ENCODE measurements at places on chromosomes 3 and 15.

- no peak for DNase-seq
Measured at GRCh38 chr3:72907131-72907711, 19.4 kb downstream of the GXYLT2 start.

- DNase-seq: no peak
Measured at GRCh38 chr3:51948016-51948580, 5.9 kb downstream of the PARP3 start.

GRCh38 chr15:40366457-40367370, 8.7 kb downstream of the DISP2 start:
- DNase-seq: no peak

DNA sequence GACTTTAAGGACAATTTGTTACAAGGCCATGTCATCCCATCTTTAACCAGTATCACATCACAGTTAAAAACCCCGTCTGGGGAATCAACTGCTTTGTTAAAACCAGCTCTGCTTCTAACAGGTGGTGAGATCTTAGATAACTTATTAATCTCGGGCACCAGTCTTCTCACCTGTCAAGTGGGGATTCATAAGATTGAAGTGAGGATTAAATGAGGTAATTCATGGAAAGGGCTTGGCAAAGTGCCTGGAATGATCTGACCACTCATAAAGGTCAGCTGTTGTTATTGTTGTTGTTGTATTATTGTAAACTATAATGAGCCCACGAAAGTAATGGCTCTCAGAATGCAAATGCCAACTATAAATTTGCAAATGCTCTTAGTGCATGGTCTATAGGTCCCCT, 30.1 kb upstream of the SLC24A5 start:
- no peak for DNase-seq

DNA sequence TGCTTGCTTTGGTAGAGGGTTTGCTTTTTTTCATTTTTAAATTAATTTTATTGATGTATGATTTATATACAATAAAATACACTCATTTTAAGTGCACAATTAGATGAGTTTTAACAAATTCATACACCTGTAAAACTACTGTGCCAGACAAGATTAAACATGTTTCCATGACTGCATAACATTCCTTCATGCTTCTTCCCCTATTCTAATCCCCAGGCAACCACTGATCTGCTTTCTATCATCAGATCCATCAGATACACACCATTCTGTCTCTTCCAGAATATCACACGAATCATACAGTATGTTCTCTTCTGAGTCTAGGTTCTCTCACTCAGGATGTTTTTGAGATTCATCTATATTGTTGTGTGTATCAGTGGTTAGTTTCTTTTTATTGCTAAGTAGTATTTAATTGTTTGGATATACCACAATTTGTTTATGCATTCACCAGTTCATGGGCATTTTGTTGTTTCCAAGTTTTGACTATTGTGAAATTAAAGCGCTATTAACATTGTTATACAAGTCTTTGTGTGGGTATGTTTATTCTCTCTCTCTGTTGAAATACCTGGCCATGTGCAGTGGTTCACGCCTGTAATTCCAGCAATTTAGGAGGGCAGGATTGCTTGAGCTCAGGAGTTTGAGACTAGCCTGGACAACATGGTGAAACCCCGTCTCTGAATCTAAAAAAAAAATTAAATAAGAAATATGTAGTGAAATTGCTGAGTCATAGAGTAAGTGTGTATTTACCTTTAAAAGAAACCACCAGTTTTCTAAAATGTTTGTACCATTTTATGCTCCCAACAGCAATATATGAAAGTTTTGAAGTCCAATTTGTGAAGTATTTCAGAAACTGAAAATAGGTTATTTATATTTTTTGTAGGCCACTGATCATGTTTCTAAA, 7.0 kb upstream of the TFG start:
- DNase-seq: peak; percentile 44

GRCh38 chr3:64300790-64301423, 75.6 kb upstream of the PRICKLE2 start:
- no peak for DNase-seq

- peak; percentile 50 for DNase-seq
Measured at GRCh38 chr3:194135516-194135805, 487 bp upstream of the HES1 start.

DNA sequence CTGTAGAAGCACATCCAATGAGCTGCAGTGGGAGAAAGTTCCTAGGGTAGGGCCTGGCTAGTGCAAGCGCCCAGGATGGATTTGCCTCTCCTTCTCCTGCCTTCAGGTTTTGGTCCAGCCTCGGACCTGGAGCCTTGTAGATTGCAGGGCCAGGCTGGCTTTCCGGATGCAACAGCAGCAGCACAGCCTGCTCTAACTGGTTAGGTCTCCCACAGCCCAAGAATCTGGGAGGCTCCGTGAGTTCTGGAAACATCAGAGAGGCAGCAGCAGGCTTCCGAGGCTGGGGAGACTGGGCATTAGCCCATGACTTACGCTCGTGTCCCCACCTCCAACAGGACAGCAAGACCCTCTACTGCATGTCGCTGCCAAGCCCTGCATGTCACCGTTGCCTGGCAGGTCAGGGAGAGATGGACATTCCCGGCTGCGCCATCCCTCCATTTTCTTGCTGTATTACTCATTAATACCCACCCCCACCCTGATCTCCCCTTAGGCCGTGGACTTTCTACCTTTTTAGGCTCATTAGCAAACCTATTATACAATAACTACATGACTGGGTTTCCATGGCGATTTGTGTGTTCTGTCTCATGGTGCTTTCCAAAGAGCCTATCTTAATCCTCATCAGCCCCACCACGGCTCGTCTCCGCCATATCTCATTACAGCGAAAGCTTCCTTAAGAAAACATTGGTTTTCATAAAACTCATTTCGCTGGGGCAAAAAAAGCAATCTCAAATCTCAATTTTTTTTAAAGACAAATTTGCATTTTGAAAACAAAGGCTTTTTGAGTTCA, 40.9 kb upstream of the RGMA start:
- DNase-seq: no peak

- no peak for DNase-seq
Measured at GRCh38 chr3:75180945-75181298, 483.2 kb upstream of the FRG2C start.

- DNase-seq: no peak
Measured at GRCh38 chr3:3998140-3998922, 199.1 kb downstream of the LRRN1 start.

- no peak for DNase-seq
Measured at GRCh38 chr15:75117993-75118392, 83.7 kb upstream of the C15orf39 start.

- peak; percentile 65 for DNase-seq
Measured at GRCh38 chr3:125375950-125376679, 990 bp upstream of the ZNF148 start.

- DNase-seq: peak; percentile 88
Measured at GRCh38 chr3:141828890-141829289, 47.6 kb upstream of the ATP1B3 start.

- peak; percentile 65 for DNase-seq
Measured at GRCh38 chr3:185825006-185825638, at the start of gene IGF2BP2. Gene IGF2BP2, minus strand, starts transcription at chr3:185825042. Its CDS starts 82 bp downstream, at chr3:185824960.

DNA sequence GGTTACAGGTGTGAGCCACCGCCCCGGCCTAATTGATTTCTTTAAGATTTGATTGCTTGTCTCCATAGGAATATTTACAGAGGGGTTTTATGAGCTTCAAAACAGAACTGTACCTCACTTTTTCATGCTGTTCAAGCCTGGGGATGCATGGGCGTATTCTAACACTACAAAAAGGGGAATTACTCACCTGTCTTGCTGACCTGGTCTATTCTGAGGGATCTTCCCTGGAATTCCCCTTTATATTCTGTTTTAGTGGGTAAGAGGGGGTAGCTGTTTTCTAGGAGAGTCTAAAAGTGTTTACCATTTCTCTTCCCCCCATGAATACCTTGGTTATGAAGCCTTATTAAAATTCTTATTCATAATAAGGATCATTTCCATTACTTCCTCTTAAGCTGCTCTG, 48.1 kb downstream of the NME9 start:
- no peak for DNase-seq

DNA sequence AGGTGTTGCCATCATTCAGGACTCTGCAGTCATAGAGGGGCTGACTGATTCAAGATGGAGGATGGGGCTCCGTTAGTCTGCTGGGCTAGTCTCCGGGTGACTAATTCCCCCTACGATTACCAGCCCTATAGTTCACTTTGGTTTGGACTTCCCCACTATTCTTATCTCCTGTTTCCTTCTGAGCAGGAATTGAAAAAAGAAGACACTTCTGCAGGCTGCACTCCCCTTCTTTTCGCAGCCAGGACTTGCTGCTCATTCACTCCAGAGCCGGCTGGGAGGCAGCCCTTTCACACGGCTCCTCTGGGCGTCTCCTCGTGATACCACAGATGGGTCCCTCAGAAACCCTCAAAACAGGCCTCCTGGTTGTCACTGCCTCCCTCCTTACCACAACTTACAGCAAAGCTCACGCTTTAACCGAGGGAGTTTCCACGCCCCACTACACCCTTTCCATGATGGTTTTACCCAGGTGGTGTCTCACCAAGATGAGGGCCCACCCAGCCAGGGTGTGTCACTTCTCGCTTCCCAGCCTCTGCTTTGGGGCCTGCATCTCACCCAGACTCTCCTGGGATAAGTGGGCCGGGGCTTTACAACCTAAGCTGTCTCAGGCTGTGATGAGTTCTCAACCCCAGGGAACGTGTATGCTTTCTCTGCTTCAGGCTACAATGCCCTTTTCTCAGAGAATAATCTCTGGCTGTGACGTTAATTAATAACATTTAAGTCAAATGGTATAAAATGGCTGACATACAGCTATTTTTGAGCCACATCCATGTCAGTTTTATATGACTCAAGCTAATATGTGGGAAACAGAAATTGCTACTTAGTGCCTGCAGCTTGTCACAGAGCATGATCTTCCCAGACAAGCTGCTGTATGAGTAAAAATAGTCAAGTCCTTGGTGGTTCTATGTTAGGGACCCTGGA, 11.9 kb downstream of the CX3CR1 start:
- no peak for DNase-seq

DNA sequence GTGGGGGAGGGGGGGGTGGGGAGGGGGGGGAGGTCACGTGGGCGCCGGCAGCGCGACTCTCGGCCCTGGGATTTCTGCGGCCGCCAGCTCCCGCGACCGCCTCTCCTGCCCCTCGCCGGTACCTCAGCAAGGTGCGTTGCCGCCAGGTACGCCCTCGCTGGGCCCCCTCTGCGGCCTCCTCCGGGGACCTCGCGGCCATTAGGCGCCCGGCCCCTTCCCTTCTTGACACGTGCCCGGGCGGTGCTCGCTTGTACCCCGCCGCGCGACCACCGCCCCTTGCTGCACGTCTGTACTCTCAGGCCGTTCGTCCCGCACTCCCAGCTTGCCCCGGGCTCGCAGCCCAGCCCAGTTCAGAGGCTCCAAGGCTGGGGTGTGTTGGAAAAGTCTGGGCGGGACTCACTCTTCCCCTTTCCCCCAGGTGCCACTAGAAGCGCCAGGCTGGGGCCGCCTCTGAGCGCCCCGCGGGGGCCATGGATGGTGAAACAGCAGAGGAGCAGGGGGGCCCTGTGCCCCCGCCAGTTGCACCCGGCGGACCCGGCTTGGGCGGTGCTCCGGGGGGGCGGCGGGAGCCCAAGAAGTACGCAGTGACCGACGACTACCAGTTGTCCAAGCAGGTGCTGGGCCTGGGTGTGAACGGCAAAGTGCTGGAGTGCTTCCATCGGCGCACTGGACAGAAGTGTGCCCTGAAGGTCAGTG, at the start of gene MAPKAPK3:
Gene MAPKAPK3 (plus strand): TSS at position 56 of the 696 bp plus-strand sequence. CDS start 415 bp downstream, at position 471.
- no peak for DNase-seq

DNA sequence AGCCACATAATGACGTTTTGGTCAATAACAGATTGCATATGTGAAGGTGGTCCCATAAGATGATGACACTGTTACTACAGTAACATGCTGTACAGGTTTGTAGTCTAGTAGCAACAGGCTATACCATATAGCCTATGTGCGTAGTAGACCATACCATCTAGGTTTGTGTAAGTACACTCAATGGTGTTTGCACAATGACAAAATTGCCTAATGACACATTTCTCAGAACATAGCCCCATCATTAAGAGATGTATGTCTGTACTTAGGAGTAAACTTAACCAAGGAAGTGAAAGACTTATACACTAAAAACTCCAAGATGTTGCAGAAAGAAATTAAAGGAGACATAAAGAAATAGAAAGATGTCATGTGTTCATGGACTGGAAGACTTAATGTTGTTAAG, 66.2 kb downstream of the RPLP1 start:
- no peak for DNase-seq

DNA sequence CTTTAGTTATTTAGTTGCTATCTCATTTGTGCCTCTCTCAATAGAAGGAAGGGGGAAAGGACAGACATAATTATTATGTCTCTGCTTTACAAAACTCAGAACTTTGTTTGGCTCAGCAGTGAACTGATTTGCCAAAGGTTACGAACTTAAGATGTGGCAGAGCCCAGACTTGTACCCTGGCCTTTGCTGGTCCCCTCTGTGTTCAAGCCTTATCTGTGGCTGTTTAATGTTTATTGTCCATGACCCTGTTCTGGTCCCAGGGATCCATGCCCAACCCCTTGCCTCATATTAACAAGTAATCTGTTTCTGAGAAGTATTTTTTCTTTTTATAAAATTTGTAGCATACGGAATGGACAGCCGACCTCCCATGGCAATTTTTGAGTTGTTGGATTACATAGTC, 10.7 kb downstream of the SNAPC5 start:
- DNase-seq: no peak

DNA sequence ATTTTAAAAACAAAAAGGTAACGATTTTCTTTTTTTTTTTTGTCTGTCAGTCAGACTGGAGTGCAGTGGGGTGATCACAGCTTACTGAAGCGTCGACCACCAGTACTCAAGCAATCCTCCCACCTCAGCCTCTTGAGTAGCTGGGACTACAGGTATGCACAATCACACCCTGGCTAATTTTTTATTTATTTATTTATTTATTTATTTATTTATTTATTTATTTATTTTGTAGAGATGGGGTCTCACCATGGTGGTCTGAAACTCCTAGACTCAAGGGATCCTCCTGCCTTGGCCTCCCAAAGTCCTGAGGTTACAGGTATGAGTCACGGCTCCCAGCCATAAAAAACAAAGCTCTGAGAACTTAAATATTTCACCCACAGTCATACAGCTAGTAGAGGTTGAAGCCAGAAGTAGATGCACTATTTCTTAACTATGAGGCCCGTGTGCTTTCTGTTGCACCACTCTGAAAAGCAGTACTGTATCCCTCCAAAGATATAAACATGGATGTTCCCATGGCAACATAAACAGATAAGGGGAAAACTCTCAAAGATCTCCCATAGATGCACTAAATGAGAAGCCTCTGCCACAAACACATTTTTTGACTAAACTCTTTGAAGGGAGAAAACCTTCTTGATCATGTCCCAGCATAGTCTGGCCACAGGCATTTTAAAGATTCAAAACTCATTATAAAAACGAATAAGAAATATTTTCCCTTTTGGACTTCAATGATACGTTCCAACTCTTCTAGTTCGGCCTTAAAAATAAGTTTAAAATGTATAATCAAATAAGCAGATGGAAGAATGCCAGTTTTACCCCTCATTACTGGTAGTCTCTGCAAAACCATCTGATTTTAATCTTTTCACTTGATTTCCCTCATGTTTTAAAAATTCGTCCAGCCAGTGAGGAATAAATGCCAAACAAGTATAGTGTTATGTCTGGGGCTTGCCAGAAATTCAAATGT, 162.3 kb upstream of the ARHGEF26 start:
- no peak for DNase-seq

GRCh38 chr3:43606284-43606683, 15.5 kb downstream of the ANO10 start:
- DNase-seq: no peak

- peak; percentile 42 for DNase-seq
Measured at GRCh38 chr3:143078883-143079282, 40.7 kb upstream of the CHST2 start.

- DNase-seq: no peak
Measured at GRCh38 chr15:38530113-38530512, 34.5 kb downstream of the RASGRP1 start.

- DNase-seq: no peak
Measured at GRCh38 chr15:77002954-77003912, 8.3 kb downstream of the PSTPIP1 start.

- no peak for DNase-seq
Measured at GRCh38 chr15:88006146-88006545, 250.4 kb downstream of the NTRK3 start.
